Stimulated activated CD4-positive, alpha-beta T cell treated with anti-CD3 and anti-CD28 coated beads, Interleukin-4, amount 100 ng/mL, for 48 hours (primary cell): ENCODE measurements at places on chromosomes 5 and 9.

- DNase-seq, result no peak
These were observed 66.3 kb upstream of the TNFAIP8 start for GRCh38 chr5:119289438-119290044.

- no peak for DNase-seq
These were observed 133.4 kb downstream of the ACTL7B start for GRCh38 chr9:108722396-108722795.

DNA sequence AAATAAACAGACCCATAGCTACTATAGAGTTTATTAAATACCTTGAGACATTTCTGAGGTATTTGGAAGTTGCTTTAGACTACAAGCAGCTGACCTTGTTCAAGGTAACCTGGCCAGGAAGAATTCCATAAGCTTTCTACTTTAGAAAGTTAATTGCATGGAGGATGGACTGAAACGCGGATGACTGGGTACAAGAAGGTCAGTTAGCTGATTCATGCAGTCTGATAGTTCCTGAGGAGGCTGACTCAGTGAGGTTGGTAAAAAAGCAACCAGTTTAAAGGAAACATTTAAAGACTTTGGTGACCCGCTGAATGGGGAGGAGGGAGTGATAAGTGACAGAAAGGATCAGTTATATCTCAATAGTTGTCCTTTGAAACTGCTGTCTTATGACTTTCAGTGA lies 670.1 kb upstream of the CDH9 start:
- no peak for DNase-seq

GRCh38 chr9:108662956-108663355 lies 192.8 kb downstream of the ACTL7B start:
- DNase-seq, result no peak

DNA sequence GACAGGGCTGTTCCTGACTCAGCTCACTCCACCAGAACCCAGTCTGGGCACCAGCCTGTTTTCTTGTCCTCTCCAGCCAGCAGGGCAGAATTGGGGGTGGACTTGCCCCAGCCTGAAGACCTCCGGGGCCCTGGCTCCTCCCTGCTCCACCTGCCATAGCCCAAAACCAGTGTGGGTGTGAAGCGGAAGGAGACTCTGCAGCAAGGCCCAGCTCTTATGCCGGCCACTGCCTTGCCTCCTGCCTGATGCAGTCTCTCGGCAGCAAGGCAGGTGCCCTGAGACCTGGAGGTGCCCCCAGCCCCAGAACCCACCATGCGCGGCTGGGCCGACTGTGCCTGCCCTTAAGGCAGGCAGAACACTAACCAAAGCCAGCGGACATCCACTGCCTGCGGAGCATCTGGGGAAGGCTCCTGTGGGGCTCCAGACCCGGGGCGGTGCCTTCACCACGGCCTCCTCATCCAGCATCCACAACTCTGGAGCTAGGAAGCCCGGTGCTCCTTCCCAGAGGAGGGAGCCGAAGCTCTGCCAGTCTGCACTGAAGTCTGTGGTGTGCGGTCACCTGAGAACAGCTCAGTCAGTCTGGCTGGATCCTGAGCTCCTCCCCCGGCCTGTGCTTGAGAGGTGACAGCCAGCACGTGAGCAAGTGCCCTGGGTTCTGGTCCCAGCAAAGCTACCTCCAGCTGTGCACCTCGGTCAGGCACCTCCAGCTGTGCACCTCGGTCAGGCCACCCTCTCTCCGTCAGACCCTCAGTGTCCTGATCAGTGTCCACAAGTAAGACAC lies 116.7 kb downstream of the ADAMTS2 start:
- no peak for DNase-seq
